Mesenchymal stem cell (in vitro differentiated cells and primary cell): ENCODE measurements at places on chromosomes 5 and 9.
A peak's percentile ranks its signal among the peaks of the same experiment; 100 is the strongest.

DNA sequence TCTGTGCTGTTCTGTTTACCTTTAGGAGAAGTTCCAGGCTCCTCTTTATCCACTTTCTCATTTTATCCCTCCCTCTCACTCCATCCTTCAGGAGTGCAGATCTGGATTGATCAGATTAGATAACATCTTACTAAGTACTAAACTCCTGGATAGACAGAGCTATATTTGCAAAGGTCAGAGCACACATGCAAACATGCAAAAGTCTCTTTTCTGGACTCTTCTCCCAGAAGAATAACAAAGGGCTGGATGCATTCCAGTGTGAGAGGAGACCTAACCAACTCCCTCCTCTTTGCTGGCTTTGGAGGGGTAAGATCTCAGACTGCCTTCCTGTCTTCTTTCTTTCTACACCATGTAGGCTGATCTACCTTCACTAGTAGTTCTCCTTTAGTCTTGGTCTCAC is 21.4 kb downstream of the GARNL3 start:
- no peaks in the 10 kb centered on the region for H3K4me1 ChIP-seq
- H3K36me3 ChIP-seq = no peaks in the 10 kb centered on the region
- no peak for DNase-seq
- H3K27ac ChIP-seq = no peak overlapping the region
- no peak overlapping the region for H3K4me3 ChIP-seq

DNA sequence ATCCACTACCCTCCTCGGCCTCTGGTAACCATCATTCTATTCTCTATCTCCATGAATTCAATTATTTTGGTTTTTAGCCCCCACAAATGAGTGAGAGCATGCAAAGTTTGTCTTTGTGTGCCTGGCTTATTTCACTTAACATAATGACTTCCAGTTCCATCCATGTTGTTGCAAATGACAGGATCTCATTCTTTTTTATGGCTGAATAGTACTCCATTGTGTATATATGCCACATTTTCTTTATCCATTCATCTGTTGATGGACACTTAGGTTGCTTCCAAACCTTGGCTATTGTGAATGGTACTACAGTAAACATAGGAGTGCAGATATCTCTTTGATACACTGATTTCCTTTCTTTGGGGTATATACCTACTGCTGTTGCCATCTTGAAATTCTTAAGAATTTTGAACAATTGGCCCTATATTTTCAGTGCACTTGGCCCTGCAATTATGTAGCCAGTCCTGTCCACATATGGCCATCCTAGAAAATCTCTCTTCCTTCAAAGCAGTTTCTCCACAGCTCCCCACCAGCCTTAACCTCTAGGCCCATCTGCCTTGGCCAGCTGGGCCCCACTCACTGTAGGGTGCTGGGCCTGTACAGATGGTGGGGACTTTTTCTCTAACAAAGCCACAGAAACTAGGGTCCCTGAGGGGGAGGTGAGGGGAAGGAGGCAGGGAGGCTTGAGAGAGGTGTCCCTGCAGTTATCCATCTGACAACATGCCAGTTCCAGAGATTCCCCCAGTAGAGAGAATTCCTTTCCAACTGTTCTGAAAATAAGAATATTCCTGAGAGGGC is 81.9 kb upstream of the LHFPL2 start:
- peaks cover 6% of the 10 kb centered on the region for H3K4me1 ChIP-seq
- no peak for DNase-seq
- no peak overlapping the region for H3K27ac ChIP-seq
- H3K36me3 ChIP-seq = no peaks in the 10 kb centered on the region
- H3K27me3 ChIP-seq = no peaks in the 10 kb centered on the region

GRCh38 chr9:135835131-135835530 is 72.2 kb downstream of the CAMSAP1 start:
- peaks cover 28% of the 10 kb centered on the region for H3K36me3 ChIP-seq
- no peaks in the 10 kb centered on the region for H3K27me3 ChIP-seq
- no peak overlapping the region for H3K27ac ChIP-seq
- DNase-seq = no peak

DNA sequence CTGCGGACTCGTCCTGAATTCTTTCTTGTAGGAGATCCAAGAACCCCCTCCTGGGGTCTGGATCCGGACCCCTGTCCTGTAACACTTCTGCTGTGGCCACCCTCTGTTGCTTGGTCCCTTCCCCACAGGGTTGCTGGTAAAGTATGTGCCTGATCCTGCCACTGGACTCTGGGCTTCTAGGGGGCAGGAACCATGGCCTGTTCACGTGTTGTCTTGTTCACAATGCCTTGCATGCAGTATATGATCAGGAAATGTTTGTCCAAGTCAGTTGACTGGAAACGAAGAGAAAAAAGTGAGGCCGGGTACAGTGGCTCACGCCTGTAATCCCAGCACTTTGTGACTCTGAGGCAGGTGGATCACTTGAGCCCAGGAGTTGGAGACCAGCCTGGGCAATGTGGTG is 139.3 kb upstream of the ALDH1B1 start:
- no peak overlapping the region for H3K27ac ChIP-seq
- H3K4me3 ChIP-seq = no peak overlapping the region
- peaks cover 2% of the 10 kb centered on the region for H3K4me1 ChIP-seq
- H3K36me3 ChIP-seq = no peaks in the 10 kb centered on the region

DNA sequence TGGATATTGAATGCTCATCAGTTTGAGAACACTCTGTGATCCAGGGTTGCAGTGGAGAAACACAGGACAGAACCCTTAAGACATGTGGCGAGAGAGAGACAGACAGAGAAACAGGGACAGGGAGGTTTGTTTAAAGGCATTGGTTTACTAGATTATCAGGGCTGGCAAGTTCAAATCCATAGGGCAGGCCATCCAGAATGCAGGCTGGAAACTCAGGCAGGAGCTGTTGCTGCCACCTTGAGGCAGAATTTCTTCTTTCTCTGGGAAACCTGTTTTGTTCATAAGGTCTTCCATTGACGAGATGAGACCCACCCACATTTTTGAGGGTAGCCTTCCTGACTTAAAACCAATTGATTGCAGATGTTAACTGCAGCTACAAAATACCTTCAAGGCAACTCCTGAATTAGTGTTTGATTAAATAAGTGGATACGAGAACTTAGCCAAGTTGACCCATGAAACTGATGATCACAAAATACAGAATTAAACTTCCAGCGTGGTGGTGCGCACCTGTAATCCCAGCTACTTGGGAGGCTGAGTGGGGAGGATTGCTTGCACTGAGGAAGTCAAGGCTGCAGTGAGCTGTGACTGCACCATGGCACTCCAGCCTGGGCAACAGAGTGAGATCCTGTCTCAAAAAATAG is 55.9 kb downstream of the NSUN2 start:
- H3K36me3 ChIP-seq = no peaks in the 10 kb centered on the region
- H3K4me1 ChIP-seq = no peaks in the 10 kb centered on the region
- no peak overlapping the region for H3K27ac ChIP-seq

DNA sequence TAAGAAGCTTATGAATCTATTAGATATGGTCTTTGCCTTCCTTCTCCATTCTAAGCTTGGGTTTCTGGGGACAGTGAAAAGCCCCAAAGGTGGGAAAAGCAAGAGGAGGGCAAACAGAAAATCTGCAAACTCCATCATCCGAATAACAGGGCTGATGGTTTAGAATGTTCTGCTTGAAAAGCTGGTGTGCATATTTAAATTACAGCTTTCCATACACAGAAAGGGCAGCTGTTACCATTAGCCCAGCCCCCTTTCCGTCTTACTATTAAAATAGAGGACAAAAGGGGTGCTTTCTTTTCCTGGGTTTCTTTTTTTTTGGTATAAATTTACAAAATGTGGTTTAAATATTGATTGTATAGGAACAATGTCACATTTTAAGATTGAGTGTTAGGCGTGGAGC is 22.0 kb downstream of the INSYN2B start:
- no peak for DNase-seq
- H3K27me3 ChIP-seq = no peaks in the 10 kb centered on the region
- no peak overlapping the region for H3K4me3 ChIP-seq
- H3K4me1 ChIP-seq = no peaks in the 10 kb centered on the region

DNA sequence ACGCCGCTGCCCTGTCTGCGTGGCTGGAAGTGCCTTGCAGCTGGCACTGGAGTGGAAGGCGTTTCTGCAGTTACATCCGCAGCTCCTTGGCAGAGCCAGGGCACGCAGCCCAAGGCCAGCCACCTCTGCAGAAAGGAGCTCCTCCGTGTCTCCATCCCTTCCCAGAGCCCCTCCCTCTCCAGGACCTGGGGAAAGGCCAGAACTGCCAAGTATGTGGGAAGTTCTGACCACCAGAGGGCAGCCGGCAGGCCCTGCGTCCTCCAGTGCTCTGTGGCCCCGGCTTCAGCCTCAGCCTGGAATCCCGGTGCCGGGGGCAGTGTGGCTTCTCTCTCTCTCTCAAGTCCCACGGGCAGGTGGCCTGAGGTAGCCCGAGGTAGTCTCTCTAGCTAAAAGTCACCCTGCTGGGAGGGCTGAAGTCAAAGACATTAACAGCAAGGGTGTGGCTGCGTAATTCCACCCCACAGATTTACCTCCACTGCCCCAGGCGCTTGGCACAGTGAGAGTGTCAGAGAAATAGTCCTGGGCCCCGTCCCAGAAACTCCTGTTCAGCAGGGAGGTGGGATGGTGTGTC is 101.7 kb upstream of the FCN2 start:
- peak; percentile 66 for DNase-seq
- H3K27me3 ChIP-seq = no peaks in the 10 kb centered on the region
- peaks cover 94% of the 10 kb centered on the region for H3K36me3 ChIP-seq

GRCh38 chr9:104914466-104914865 is 13.5 kb downstream of the ABCA1 start:
- H3K4me3 ChIP-seq = no peak overlapping the region
- no peak for DNase-seq
- H3K27me3 ChIP-seq = no peaks in the 10 kb centered on the region
- no peaks in the 10 kb centered on the region for H3K36me3 ChIP-seq

- no peaks in the 10 kb centered on the region for H3K27me3 ChIP-seq
- H3K4me3 ChIP-seq = no peak overlapping the region
- no peaks in the 10 kb centered on the region for H3K36me3 ChIP-seq
- H3K4me1 ChIP-seq = no peaks in the 10 kb centered on the region
These were observed 127.1 kb downstream of the DPYSL3 start for GRCh38 chr5:147382776-147383175.

- H3K4me3 ChIP-seq = no peak overlapping the region
- peaks cover 1% of the 10 kb centered on the region for H3K4me1 ChIP-seq
- no peak for DNase-seq
- no peaks in the 10 kb centered on the region for H3K36me3 ChIP-seq
- no peaks in the 10 kb centered on the region for H3K27me3 ChIP-seq
These were observed 67.4 kb downstream of the MRPS27 start for GRCh38 chr5:72252574-72253155.

DNA sequence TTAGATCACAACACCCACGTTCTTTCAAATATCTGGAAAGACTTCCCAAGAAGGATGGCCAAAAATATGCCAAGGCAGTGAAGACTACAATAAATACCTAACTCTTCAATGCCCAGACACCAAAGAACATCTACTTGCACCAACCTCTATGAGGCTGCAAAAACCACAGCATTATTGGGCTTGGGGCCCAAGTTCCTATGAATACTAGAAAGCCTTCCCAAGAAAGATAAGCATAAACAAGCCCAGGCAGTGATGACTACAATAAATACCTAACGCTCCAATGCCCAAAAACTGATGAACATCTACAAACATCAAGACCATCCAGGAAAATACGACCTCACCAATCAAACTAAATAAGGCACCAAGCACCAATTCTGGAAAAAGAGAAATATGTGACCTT is 41.3 kb downstream of the AP3B1 start:
- peaks cover 3% of the 10 kb centered on the region for H3K36me3 ChIP-seq
- no peak overlapping the region for H3K27ac ChIP-seq
- DNase-seq = no peak
- H3K4me3 ChIP-seq = no peak overlapping the region
- H3K27me3 ChIP-seq = no peaks in the 10 kb centered on the region

GRCh38 chr5:168042284-168043068 is 249.0 kb upstream of the WWC1 start:
- H3K36me3 ChIP-seq = no peaks in the 10 kb centered on the region
- no peaks in the 10 kb centered on the region for H3K27me3 ChIP-seq
- no peak for DNase-seq

DNA sequence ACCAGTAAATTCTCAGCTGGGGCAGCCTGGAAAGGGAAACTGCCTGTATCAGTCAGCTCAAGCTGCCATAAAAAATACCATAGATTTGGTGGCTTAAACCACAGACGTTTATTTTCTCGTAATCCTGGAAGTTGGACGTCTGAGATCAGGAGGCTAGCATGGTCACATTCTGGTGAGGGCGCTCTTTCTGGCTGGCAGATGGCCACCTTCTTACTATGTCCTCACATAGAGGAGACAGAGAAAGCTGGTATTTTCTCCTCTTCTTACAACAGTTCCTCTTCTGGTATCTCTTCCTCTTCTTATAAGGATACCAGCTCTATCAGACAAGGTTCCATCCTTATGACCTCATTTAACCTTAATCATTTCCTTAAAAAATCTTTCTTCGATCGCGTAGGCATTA is 50.5 kb upstream of the RFX3 start:
- no peak for DNase-seq
- H3K36me3 ChIP-seq = no peaks in the 10 kb centered on the region
- H3K4me3 ChIP-seq = no peak overlapping the region
- no peak overlapping the region for H3K27ac ChIP-seq
- no peaks in the 10 kb centered on the region for H3K4me1 ChIP-seq

- DNase-seq = no peak
- no peak overlapping the region for H3K4me3 ChIP-seq
- H3K27me3 ChIP-seq = no peaks in the 10 kb centered on the region
- peaks cover 3% of the 10 kb centered on the region for H3K36me3 ChIP-seq
- H3K27ac ChIP-seq = no peak overlapping the region
These were observed 74.3 kb downstream of the ABCA1 start for GRCh38 chr9:104853683-104854082.

DNA sequence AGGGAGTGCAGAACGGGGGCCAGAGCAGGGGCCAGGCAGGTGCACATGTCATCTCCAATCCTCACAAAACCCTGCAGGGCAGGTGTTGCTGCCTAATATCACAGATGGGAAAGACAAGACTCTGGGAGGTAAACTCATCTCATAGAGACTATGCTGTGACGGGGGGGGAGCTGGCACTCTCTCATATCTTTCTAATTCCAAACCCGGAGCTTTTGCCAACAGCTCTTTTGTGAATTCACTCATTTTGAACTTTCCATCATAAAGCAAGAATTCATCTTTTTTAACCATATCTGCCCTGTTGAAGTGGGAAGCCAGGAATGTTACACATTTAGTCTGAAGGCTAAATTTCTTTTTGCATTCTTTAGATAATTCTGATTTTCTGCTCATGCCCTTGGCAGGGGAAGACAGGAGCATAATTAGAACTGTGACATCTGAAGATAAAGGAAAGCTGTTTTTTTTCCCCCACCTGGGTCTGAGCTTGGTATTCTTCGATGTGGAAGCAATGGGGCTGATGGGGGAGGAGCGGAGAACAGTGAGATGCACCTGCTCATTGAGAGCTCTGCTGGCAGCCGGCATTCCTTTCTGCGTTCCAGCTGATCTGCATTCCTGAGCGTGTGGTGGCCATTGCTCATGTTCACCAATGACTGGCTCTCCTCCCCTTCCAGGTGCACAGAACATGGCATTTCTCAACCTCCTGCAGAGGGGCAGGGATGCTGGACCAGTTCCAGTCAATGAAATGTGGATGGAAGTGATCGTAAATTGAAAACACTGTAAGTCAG is 159.2 kb downstream of the NSG2 start:
- H3K36me3 ChIP-seq = no peaks in the 10 kb centered on the region
- no peaks in the 10 kb centered on the region for H3K4me1 ChIP-seq
- no peaks in the 10 kb centered on the region for H3K27me3 ChIP-seq
